ENCODE measurements at places on chromosomes 16 and 17.

GRCh38 chr17:74296548-74296936 lies 22.5 kb downstream of the DNAI2 start:
- no peak for DNase-seq

DNA sequence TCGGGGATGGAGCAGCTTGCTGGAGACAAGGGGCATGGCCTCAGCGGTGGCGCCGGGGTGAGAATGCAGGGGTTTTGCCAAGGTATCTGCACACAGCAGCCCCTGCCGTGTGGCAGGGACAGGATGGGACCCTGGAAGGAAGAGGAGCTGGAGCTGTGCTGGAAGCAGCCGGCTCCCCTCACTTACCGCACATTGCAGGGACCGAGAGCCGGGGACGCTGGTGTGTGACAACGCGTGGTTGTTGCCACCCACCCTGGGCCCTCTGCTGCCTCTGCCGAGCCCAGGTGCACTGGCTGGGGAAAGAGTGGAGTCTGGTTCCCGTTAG lies 3.0 kb downstream of the NUBP2 start:
- DNase-seq: no peak

- peak; percentile 84 for DNase-seq
Measured at GRCh38 chr16:67163164-67163998, 1.2 kb upstream of the HSF4 start.

GRCh38 chr17:39573447-39574298 lies 34.0 kb downstream of the NEUROD2 start:
- peak; percentile 42 for DNase-seq

GRCh38 chr17:44280392-44280937 lies 12.5 kb upstream of the SLC4A1 start:
- no peak for DNase-seq

DNA sequence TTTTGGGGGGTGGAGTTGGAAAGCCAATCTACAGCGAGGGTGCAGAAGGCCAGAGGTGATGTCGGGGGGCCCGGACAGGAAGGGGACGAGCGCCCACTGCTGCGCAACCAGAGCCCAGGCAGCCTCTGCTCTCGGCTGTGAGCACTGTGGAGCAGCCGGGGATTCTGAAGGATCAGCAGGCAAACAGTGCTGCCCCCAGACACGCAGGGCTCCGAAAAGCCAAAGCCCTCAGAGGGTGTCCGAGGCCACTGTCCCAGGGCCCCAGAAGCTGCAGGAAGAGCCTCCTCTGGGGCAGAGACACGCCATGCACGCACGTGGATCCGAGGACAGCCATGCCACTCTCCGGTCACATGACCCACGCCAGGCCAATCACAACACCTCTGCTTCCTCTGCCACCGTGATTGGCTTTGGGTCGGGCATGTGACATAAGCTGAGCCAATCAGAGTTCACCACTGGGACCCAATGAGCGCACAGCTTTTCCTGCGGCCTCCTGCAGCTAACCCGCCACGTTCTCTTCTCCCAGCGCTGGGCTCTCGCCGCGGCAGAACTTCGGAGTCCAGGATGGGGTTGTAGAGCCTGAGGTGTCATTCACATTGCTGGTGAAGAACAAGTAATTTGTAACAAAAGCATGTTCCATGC lies 40.7 kb downstream of the ACTG1 start:
- DNase-seq: no peak

- DNase-seq: no peak
Measured at GRCh38 chr16:70664325-70665112, 18.2 kb downstream of the IL34 start.

- DNase-seq: no peak
Measured at GRCh38 chr17:77852731-77853130, 105.8 kb upstream of the TNRC6C start.

- DNase-seq: no peak
Measured at GRCh38 chr16:84514295-84514873, 9.9 kb upstream of the MEAK7 start.

- peak; percentile 68 for DNase-seq
Measured at GRCh38 chr17:46851029-46851741, at the start of gene WNT9B. TSS of gene WNT9B (plus strand) at chr17:46851583. CDS start at chr17:46851639, 56 bp downstream.

DNA sequence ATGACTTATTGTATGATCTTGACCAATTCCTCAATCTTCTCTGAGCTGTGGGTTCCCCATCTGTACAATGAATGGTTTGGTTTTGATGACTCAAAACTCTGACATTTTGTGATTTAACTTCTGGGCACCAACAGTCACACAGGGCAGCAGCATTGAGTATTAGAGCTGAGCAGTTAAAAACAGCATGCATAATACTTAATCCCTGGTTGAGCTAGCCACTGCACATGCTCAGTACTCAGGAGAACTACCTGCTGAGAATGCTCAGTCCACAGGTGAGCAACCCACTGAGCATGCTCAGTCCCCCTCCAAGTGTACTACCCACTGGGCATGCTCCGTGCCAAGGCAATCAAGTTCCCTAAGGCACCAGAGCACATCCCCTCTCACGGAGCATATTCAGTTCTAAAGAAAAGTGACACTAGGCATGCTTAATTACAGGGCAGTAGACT lies 68.7 kb downstream of the AIPL1 start:
- DNase-seq: no peak

DNA sequence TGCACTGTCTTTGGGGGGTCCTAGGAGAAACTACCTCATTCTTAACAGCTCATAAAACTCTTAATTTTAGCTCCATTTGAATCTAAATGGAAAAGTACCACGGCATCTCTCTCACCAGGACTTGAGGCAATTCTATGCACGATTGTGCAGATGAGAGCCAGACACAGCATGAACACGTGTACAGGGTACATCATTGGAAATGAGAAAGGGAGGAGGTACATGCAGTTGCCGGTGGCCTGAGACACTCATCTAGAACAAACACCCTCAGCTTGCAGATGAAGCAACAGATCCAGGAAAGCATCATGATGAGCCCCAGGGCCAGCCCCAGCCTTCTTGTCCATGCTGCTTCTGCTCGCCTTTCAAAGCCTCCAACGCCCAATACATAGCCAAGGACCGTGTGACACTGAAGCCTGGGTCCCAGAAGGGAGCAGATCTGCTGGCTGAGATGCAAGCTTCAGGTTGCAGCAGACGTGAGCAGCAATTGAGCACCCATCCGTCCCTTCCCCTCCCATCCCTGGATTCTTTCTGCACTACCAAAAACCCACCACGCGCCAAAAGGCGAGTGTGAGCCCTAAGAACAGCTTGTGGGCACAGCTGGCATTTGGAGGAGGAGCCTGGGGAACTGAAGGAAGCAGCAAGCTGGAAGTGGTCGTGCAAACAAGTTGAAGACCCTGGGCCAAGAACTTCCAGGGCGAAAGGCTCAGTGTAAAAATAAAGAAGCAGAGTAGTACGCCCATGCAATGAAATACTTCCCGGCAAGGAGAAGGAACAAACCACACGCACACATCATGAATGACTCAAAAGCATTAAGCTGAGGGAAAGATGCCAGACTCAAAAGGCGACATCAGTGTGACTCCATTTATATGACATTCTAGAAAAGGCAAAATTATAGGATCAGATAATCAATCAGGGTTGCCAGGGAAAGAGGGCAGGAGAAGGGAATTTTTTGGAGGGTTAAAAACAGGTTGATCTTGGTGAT lies 7.3 kb upstream of the RCVRN start:
- DNase-seq: no peak

DNA sequence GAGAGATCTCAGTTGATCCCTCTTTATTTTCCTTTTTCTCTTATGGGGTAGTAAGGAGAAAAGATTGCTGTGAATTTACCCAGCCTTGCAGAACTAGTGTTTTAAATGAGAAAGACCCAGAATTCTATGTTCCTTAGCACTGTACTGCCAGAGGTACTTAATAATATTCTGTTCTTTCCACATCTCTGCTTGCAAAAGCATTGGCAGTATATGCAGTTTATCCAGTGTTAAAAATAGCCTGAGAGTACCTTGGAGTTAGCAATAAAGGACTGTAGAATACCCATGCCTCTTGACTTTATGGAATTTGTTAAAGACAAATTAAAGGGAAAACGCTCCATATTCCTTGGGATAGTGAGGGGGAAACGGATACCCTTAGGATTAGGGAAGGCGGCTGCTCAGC lies 11.9 kb downstream of the SLC7A6 start:
- DNase-seq: no peak

DNA sequence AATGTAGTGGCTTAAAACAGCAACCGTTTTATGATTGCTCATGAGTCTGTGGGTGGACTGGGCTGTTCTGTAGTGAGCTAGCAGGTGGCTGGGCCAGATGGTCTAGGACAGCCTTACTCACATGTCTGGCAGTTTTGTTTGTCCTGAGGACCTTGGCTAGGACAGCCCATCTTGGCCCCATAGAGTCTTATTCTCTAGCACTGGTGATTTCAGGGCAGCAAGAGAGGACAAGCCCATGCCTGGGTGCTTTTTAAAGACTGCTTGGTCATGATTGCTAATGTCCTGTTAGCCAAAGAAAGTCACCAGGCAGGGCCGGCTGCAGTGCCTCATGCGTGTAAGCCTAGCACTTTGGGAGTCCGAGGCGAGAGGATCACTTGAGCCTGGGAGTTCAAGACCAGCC lies 139.8 kb downstream of the KATNIP start:
- DNase-seq: no peak

- no peak for DNase-seq
Measured at GRCh38 chr17:33562792-33563191, 269.7 kb upstream of the ASIC2 start.

DNA sequence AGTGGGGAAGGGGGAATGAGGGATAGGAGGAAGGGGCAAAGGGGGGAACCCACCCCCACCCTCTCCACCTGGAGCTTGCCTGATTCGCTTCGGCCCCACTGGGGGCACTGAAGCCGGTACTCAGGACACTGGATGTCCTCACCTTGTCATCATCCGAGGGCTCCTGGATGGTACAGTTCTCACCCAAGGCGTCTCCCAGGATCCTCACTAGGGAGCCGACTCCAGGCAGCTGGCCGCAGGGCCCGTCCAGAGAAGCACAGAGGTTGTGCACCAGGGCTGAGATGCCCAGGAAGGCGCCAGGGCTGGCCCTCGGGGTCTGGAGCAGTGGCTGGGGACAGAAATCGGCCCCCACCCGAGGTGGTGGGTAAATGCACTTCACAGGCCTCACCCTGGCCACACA lies 92.3 kb downstream of the LITAF start:
- DNase-seq: no peak

DNA sequence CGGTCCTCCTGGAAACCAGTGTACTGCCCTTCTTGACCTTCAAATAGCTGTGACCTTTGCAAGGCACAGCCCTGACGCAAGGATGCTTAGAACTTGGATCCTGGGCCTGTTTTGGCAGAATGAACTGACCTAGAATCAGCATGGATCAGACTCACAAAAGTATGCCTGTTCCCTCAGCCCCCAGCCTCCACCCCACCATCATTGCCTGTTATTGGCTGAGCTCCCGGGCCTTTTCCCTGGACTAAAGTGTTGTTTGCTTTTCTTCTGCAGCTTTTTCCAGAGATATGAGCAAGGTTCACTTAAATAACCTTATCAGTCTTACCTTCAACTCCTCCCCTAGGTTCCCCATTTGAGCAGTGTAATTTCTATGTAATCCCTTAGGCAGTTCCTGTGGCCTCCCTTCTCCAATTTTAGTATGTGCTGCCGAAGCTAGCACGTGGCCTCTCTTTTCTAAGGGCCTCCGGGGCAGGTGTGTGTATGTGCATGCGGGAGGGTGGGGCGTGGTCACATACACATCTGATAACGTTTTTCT lies 347.4 kb downstream of the MAF start:
- no peak for DNase-seq

- DNase-seq: no peak
Measured at GRCh38 chr16:57564571-57565270, 22.3 kb downstream of the ADGRG5 start.

GRCh38 chr16:87538594-87538993 lies 45.8 kb upstream of the ZCCHC14 start:
- no peak for DNase-seq

GRCh38 chr16:68756239-68756915 lies 19.3 kb downstream of the CDH1 start:
- peak; percentile 38 for DNase-seq

DNA sequence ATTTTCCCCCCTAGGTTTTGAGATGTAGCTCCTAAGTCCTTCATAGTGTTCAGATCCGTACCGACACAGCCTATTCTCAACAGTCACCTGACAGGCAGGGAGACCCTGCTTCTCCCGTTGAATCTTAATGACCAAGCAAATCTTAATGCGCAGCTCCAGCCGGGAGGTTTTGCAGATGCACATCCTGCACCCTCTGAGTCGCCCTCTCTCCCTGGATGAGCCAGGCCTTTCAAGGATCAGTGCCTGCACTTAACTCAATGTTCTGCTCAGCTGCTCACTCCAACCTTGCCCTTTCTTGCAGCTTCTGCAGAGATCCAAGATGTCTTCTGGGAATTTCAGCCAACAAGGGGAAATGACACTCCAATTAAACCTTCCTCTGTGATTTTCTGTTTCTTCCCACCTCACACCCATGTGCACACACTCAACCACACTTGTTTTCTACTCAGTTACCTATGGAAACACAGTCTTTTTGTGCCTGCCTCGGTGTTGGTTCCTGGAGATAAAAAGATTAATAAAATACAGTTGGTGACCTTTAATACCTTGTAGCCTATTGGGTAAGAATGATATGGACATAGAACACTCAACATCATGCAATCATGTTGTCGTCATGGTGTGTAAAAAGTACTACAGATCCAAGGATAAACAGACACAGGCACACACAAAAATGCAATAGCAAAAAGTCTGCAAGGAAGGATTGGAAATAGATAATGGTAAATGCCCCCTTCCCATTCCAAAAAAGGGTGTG lies 76.9 kb upstream of the DYNLRB2 start:
- no peak for DNase-seq

DNA sequence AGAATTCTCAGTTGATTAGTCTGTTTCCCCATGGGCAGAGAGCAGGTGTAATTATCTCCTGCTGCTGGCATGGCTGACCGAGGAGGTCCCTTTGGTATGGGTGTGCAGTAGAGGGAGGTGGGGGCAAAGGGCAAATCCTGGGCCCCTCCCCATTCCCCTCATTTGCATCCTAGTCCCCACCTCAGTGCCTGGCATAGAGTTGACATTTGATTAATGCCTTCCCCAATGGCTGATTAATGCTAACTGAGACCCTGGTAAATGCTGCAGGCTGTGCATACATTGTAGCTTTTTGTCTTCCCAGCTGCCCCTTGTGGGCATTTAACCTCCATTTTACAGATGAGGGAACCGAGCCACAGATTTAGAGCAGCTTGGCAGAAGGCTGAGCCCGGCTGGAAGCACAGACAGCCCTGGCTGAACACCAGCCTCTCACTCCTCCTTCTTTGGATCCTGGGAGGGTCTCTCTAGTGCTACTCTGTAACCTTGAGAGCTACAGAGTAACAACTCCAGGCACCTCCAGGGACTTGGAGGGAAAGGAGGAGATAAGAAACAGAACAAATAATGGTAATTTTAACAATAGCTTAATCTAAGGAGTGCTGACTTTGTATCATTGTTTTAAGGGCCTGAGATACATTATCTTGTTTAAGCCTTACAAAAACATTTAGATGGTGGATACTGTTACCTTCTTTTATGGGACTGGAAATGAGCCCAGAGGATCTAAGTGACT lies 5.1 kb downstream of the PLCG2 start:
- DNase-seq: no peak
